ENCODE measurements at places on chromosomes 7 and 10. TPM values are rescaled to one million over a fixed set of nuclear protein-coding genes. Genes with fewer than 3 reads are reported as not detected.

DNA sequence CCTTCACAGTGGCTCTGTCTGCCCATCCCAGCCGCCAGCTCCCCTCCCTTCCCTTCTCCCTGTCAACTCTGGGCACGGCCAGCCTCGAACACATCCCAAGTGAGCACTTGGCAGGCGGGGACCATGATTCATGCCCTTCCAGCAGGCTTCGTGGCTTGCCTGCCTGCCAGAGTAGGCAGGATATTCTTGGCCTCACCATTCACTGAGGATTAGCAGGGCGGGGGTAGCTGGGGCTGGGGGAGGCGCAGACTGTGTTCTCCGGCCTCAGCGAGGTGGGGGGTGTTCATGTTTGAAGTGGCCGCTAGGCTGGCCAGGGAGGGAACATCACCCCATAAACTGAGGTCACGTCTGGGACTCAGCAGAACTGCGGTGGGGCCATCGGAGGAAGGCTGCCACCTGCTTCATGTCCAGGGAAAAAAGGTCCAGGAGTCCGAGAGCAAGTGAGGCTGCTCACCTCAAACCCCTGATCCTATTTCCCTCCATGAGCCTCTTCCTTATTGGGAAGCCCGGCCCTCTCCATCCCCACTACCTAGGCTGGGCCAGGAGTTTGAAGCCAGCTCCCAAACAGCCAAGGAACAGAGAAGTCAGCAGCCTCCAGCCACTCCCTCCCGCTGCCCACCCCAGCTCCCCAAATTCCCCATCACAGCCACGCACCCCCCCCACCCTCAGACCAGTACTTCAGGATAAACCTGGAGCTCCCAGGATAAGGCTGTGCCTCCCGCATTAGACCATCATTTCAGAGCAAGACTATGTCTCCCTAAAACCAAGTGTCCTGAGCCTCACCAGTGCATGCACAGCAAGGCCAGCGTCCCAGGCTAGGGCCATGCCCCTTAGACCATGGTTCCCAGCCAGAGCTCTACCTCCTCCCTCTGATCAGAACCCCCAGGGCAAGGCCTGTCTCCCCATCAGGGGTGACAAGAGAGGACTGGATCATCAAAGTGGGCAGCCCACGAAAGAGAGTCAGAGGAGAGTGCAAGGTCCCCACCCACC lies 42.8 kb upstream of the RABGEF1 start:
- no peak for DNase-seq

- DNase-seq: no peak
These were observed 237.6 kb downstream of the DIP2C start for GRCh38 chr10:451856-452255.

SYT15B gene
- polyA plus RNA-seq: not detected

DNA sequence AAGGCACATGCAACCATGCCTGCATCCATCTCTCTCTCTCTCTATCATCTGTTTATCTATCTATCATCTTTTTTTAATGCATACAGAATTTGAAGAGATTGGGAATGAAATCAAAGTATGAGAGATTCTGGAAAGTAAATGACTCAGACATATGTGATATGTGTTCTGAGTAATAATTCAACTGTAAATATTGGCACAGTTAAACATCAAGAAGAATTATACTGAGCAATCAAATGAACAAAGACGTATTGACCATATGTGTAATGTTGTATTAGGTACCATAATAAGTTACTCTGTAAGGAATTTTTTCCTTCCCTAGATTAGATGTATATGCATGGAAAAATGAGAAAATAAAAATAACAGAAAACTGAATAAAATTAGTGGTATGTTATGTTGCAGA lies 108.3 kb downstream of the SUGCT start:
- no peak for DNase-seq

- DNase-seq: no peak
These were observed 520.2 kb downstream of the PTPRN2 start for GRCh38 chr7:158067219-158067930.

ACTL6B gene
- not detected for polyA plus RNA-seq

- DNase-seq: no peak
These were observed 67.1 kb upstream of the PRR15 start for GRCh38 chr7:29496355-29497020.

- DNase-seq: no peak
These were observed 42.1 kb downstream of the WBP1L start for GRCh38 chr10:102785818-102786217.

KLF14 gene
- polyA plus RNA-seq: not detected

DNA sequence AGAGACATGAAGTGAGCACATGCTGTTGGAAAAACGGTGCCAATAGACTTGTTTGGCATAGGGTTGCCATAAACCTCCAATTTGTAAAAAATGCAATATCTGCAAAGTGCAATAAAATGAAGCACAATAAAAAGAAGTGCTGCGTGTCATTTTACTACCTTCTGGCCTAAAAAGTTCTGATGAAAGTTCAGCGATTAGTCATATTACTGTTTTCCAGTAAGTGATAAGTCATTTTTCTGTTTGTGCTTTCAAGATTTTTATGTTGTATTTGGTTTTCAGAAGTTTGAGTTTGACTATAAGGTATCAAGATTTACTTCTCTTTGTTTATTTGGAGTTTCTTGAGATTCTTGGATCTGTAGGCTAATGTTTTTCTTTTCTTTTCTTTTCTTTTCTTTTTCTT lies 16.8 kb downstream of the AOAH start:
- no peak for DNase-seq
